ENCODE measurements at places on chromosomes 2 and 18.

DNA sequence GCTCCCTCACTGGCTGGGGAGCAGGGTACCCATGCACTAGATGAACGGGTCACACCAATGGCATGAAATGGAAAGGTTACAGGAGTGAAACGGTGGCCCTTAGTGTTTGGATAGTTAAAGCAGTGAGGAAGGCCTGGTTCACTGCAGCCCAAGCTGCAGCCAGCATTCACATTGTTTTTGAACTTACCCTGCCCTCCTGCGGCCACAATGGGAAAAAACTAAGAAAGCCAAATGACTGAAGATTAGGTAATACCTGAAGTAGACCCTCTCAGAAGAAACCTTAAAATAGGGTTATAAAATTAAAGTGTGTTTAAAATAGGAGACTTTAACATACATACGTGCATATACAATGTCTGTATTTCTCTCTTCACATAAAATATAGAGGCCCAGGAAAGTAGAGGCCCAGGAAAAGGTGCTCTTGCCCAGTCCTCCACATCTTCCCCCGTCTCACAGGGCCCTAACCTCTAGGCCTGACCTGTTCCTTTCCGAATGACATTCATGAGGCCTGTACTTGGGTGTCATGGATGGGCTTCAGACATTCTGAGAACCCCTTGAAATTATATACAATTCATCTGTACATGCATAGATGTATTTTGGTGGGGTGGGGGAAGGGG, 33.3 kb downstream of the DOK1 start:
- peak; percentile 28 for DNase-seq

DNA sequence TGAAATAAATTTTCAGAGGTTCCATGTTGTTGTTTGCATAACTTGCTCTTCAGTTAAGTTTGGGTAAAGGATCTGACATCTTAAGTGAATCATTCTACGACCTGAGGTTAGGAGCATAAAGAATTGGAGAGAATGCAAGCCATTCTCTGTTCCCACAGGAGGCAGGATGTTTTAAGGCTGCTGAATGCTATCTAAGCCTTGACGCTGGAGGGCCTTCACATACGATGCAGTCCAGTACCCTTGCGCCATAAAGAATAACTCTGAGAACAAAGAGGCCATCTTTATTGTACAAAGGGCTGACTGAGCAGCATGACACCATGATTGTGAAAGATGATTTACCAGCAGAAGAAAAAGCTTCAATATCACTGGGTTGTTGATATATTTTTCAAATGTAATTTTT, 198.4 kb downstream of the NYAP2 start:
- DNase-seq: no peak

DNA sequence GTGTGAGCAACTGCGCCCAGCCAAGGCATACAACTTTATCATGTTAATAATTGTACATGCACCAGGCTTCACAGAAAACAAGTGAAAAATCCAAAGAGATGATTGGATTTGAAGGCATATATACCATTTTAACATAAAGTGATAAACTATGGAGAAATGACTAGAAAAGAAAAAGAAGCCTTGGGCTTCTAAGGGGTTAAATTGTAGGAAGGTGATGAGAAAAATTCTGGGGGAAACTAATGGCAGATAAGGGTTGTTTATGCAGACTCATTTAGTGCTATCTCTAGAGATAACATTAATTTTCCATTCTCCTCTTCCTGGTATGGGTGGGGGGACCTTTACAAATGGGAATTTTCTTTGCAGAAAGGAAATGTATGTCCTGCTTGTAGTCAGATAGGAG, 154.0 kb downstream of the TMEM17 start:
- no peak for DNase-seq

- no peak for DNase-seq
Observed at GRCh38 chr2:12076810-12077209, 330.4 kb downstream of the LPIN1 start.

DNA sequence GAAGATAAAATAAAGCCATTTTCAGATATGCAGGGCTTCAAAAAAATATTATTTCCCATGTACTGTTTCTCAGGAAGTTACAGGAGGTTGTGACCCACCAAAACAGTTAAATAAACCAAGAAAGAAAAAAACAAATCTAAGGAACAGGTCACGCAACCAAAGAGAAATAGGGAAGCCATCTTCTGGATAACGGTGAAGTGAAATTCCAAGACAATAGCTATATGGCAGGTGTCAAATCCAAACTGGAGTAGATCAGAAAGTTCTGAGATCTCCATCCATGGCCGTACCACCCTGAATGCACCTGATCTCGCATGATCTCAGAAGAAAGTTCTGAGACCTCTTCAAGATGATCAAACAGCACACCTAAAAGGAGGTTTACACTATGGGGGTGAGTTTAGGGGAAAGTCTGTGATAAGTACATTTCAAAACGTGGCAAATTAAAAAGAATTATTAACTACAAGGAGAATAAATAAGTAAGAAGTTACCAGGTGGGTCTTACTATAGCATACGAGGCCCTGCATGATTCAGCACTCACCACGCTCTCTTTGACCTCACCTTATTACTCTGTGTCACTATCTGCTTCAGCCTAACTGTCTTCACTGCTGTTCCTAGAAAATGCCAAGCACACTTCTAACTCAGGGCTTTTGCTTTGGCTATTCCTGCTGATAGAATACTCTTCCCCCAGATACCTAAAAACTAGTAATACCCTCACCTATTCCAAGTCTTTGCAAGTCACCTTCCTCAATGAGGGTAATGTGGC, 29.9 kb downstream of the NBAS start:
- DNase-seq: no peak

GRCh38 chr2:123696021-123696420, 329.1 kb upstream of the CNTNAP5 start:
- no peak for DNase-seq
